ENCODE measurements at places on chromosomes 5 and 9.
A peak's percentile ranks its signal among the peaks of the same experiment; 100 is the strongest.

DNA sequence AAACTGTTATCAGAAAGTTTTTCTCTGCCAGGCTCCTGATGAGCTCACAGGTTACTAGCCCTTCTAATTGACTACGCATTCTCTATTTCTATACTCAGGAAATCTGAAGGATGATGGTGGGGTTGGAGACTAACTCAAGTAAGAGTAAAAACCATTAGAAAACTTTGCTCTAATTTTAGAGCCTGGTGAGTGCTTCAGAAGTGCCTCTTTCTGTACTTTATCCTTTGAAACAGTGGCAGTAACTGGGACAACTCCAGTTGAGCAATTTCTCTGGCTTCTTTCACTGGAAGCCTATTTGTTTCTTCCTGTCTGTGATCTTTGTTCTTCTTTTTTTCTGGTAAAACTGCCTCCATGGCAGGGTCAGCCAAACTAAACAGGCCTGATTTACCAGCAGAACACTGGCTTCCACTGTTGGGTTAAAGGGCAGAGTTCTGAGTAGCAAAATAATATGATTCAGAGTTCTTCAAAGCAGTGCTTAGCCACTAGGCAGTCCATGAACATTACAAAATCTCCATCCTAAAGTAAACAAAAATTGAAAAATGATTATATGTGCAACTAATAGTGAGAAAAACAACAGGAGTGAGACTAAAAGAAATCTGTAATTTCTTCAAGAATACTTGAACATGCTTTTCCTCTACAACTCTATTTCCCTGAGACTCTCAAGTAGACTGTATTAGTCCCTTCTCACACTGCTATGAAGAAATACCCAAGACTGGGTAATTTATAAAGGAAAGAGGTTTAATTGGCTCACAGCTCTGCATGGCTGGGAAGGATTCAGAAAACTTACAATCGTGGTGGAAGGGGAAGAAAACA is 79.8 kb downstream of the MROH2B start:
- H3K36me3 ChIP-seq = no peaks in the 10 kb centered on the region
- H3K27me3 ChIP-seq = no peaks in the 10 kb centered on the region
- no peaks in the 10 kb centered on the region for H3K4me1 ChIP-seq
- no peak overlapping the region for H3K27ac ChIP-seq

DNA sequence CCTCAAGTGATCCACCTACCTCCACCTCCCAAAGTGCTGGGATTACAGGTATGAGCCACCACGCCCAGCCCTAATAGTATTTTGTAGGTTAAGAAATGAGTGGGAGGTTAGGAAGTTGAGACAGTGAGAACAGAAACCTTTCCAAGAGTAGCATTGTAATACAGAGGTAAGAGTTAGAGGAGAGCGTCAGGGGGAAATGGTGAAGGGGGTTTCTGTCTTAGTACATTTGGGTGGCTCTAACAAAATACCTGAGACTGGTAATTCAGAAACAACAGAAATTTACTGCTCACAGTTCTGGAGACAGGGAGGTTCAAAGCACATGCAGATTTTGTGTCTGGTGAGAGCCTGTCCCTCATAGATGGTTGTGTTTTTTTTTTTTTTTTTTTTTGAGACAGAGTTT is 18.8 kb downstream of the SMIM3 start:
- no peak overlapping the region for H3K27ac ChIP-seq
- H3K27me3 ChIP-seq = no peaks in the 10 kb centered on the region
- H3K4me1 ChIP-seq = peaks cover 12% of the 10 kb centered on the region
- DNase-seq = no peak
- H3K4me3 ChIP-seq = no peak overlapping the region
- peaks cover 23% of the 10 kb centered on the region for H3K36me3 ChIP-seq

GRCh38 chr9:113952676-113953075 is 76.6 kb downstream of the ZNF618 start:
- H3K27me3 ChIP-seq = no peaks in the 10 kb centered on the region
- H3K36me3 ChIP-seq = no peaks in the 10 kb centered on the region
- 0 out of 2 replicates have a peak overlapping the region, but pooled peaks have one; percentile 10 for H3K27ac ChIP-seq
- H3K4me1 ChIP-seq = peaks cover 56% of the 10 kb centered on the region

- H3K4me1 ChIP-seq = peaks cover 28% of the 10 kb centered on the region
- H3K4me3 ChIP-seq = no peak overlapping the region
- no peaks in the 10 kb centered on the region for H3K36me3 ChIP-seq
- peak overlapping the region; percentile 8 for H3K27ac ChIP-seq
- H3K27me3 ChIP-seq = no peaks in the 10 kb centered on the region
- DNase-seq = peak; percentile 32
Measured at GRCh38 chr9:91896513-91897121, 53.4 kb downstream of the ROR2 start.

DNA sequence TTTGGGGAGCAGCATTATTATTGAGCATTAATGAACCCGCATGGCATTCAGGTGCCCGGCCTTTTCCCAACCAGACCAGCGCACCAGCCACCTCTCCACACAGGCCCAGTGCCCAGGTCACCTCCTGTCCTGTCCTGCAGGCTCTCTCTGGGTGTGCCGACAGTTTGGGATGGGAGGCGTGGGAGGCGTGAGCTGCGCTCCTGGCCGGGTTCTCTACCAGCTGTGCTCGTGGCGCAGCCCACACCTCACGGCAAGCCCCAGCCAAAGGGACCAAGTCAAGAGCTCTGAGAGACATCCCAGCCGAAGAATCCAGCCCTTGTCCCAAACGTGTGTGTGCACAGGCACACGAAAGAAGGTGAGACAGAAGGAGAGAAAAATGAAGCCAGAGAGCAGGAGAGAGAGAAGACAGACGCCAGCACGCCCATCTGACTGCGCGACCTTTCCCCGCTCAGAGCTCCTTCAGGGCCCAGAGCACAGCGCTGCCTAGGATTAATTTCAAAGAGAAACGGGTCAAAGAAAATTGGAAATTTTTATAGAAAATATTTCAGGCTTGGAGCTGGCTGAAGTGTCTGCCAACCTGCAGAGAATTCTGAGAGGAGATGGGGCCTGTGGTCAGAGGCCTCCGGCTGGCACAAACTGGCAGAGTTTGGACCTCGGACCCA is 81.7 kb downstream of the ADAMTS2 start:
- DNase-seq = no peak
- H3K4me3 ChIP-seq = no peak overlapping the region
- H3K27ac ChIP-seq = no peak overlapping the region
- no peaks in the 10 kb centered on the region for H3K27me3 ChIP-seq
- H3K4me1 ChIP-seq = peaks cover 46% of the 10 kb centered on the region

- no peak overlapping the region for H3K27ac ChIP-seq
- DNase-seq = no peak
- H3K4me1 ChIP-seq = peaks cover 3% of the 10 kb centered on the region
- H3K27me3 ChIP-seq = no peaks in the 10 kb centered on the region
- no peaks in the 10 kb centered on the region for H3K36me3 ChIP-seq
Measured at GRCh38 chr5:179331591-179332375, 13.5 kb downstream of the ADAMTS2 start.

DNA sequence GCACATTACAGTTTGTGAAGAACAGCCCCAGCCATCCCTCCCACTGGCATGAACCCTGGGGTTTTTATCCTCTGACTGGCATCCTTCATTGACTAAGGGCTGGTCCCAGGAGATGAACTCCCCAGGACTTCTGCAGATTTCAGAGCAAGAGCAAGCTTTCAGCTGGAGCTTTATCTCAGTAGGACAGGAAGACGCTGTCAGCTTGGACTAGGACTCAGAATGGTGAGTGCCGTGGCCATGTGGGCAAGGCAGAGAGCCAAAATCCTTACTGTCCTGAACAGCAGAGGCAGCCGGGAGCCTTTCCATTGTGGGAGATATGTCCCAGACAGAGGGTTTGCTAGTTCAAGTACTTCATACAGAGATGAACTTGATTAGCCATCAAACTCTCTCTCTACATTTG is 3.2 kb upstream of the ACOT12 start:
- no peak overlapping the region for H3K4me3 ChIP-seq
- DNase-seq = peak; percentile 50
- no peaks in the 10 kb centered on the region for H3K36me3 ChIP-seq

DNA sequence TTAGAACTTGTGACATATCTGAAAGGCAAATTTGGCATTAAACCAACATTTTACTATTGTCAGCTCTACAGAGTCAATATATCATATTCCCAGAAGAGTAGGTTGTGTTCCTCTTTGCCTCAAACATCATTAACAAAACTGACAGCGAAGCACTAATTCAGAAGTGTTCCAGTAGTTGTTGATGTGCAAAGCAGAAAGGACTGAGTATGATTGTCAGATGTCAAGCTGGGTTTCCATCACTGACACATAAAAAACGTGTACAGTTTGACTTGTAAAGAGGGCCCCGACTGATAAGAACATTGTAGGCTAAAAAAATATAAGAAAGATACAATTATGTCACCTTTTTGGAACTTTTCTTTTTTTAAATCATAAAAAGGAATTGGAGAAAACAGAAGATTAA is 101.5 kb upstream of the ZNF608 start:
- DNase-seq = no peak
- no peaks in the 10 kb centered on the region for H3K36me3 ChIP-seq
- no peaks in the 10 kb centered on the region for H3K4me1 ChIP-seq
- H3K27ac ChIP-seq = no peak overlapping the region
- no peak overlapping the region for H3K4me3 ChIP-seq

DNA sequence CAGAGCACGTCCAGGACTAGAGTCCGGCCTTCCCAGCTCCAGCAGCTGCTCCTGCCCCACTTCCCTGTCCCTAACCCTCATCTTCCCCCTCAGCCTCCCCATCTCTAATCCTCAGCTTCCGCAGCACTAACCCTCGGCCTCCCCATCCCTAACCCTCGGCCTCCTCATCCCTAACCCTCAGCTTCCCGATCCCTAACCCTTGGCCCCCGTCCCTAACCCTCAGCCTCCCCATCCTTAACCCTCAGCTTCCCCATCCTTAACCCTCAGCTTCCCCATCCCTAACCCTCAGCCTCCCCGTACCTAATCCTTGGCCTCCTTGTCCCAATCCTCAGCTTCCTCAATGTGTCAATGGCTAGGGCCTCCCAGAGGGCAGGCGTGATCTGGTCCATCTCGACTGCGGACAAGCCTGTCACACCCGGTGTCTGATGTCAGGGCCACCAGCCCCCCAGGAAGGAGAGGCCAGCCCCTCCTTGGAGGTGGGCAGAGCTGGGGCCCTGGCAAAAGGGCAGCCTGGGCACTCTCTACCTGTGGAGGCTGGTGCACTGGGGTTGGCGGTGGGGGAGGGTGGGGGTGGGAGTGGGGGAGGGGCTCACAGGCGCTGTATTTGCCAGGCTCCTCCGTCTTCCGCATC is 1.4 kb downstream of the OBP2B start:
- no peak overlapping the region for H3K27ac ChIP-seq
- H3K27me3 ChIP-seq = peaks cover 31% of the 10 kb centered on the region
- H3K4me3 ChIP-seq = no peak overlapping the region
- H3K36me3 ChIP-seq = no peaks in the 10 kb centered on the region
- no peaks in the 10 kb centered on the region for H3K4me1 ChIP-seq

DNA sequence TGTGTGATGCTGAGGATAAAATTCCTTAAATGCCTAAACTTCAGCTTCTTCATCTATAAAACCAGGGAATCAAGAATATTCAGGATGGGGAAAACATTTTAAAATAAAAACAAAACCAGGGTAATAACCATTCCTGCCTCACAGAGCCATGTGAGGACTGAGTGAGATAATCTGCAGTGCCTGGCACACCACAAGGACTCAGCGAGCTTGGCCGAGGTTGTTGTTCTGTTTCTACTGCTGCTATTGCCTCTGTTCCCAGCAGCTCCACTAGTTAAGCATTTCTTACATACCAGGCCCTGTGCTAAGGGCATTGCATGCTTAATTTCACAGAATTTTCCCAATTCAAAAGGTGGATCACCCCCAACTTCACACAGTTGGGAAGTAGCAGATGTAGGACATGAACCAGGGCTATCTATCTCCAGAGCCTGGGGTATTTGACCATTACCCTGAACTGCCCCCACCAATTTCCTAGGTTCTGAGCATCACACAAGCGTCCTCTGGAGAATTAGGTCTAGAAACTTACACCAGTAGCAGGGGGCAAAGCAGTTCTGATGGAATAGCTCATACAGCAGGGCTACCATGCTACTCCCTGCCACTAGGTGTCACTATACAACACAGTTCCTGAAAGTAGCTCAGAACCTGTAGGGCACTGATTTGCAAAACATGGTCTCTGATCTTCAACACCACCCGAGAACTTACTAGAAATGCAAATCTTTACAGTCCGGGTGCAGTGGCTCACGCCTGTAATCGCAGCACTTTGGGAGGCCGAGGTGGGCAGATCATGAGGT is 74.3 kb downstream of the LRSAM1 start:
- H3K27me3 ChIP-seq = no peaks in the 10 kb centered on the region
- peaks cover 61% of the 10 kb centered on the region for H3K36me3 ChIP-seq
- H3K27ac ChIP-seq = no peak overlapping the region
- DNase-seq = peak; percentile 69
- no peak overlapping the region for H3K4me3 ChIP-seq

DNA sequence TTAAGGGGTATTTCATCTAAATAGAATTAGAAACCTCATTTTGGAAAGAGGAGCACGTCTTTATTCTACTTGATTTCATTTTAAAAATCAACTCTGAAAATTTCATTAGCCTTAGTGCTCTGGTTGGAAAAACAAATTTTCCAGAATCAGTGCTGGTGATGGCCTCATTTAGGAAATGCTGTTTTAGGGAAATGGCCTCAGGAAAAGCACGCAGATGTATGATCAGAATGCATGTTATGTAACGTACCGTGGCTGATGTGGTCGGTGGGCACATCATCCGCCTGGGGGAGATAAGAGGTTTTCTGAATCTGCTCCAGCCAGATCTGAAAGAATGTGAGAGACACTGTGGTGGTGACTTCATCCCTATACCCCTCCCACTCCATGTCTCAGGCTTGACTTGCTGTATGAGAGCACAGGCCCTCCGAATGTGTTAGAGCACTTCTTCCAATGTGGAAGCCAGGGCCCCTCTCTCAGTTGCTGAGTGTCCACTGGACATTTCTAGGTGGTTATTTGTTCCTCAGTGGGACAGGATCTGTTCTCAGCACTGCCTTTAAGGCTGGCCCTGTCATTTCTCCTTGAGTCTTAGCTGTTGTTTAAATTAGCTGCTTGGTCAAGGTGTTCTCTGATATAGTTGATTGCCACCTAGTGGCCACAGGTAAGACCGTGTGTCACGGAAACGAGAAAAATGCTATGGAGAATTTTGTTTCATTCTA is 96.5 kb downstream of the ARHGAP26 start:
- H3K4me3 ChIP-seq = no peak overlapping the region
- H3K4me1 ChIP-seq = 0 out of 2 replicates have a peak, but pooled peaks cover 3% of the 10 kb centered on the region
- DNase-seq = peak; percentile 81
- no peaks in the 10 kb centered on the region for H3K36me3 ChIP-seq

DNA sequence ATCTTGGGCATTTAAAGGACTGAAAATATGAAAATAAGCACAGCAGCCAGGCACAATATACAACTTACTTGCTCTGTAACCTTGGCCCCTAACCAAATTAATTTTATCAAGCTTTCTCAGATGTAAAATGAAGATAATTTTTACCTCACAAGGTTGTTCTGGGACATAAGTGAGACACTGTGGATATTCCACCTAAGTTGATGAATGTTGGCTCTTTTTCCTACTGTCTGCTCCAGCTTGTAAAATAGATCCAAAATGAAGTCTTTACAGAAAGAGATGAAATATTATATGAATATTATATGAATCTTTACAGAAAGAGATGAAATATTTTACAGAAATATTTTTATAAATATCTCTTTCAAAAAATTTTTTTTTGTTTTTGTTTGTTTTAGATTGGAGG is 270.1 kb downstream of the DNAH5 start:
- no peak for DNase-seq
- H3K4me1 ChIP-seq = no peaks in the 10 kb centered on the region

All from GM23248 (cell line).